ENCODE measurements at places on chromosomes 7 and 10. TPM values are rescaled to one million over a fixed set of nuclear protein-coding genes. Genes with fewer than 3 reads are reported as not detected.

SHTN1 gene
- total RNA-seq = 24.8 TPM

ZNF425 gene
- 1.9 TPM for total RNA-seq

NODAL gene
- total RNA-seq = not detected

BHLHA15 gene
- total RNA-seq = 0.52 TPM

ARMC3 gene
- total RNA-seq = 0.66 TPM

MACC1 gene
- total RNA-seq = not detected

KCND2 gene
- not detected for total RNA-seq

HKDC1 gene
- 12.9 TPM for total RNA-seq

NEURL1 gene
- total RNA-seq = 0.50 TPM

LAMB1 gene
- total RNA-seq = 107 TPM

PTPRE gene
- 4.0 TPM for total RNA-seq

OR13A1 gene
- not detected for total RNA-seq

CYP26C1 gene
- not detected for total RNA-seq

RBP3 gene
- total RNA-seq = not detected

PLXNA4 gene
- total RNA-seq = 0.49 TPM

Data from A549 treated with ZK216348 at 1 μM for 4 hours (cell line).